ENCODE measurements at places on chromosomes 1 and 21. TPM values are rescaled to one million over a fixed set of nuclear protein-coding genes. Genes with fewer than 3 reads are reported as not detected.
A peak's percentile ranks its signal among the peaks of the same experiment; 100 is the strongest.

DNA sequence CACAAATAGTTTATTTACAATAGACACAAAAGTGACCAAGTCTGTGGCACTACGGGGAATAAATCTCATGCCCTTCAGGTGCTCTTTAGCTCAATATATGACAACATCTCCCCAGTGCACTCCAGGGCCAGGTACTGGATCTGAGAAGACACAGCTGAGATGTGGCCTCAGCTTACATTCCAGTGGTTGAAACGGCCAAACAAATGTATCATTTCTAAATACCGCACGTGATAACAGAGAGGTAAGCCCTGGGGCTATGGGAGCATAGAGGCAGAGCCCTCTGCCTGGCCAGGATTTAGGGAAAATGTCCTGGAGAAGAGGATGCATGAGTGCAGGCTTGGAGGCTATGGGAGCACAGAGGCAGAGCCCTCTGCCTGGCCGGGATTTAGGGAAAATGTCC, 630.5 kb downstream of the SMYD3 start:
- no peak for DNase-seq

- DNase-seq = no peak
Measured at GRCh38 chr1:159307346-159308020, 5.3 kb downstream of the FCER1A start.

Gene CCDC185
- total RNA-seq = 0.35 TPM

DNA sequence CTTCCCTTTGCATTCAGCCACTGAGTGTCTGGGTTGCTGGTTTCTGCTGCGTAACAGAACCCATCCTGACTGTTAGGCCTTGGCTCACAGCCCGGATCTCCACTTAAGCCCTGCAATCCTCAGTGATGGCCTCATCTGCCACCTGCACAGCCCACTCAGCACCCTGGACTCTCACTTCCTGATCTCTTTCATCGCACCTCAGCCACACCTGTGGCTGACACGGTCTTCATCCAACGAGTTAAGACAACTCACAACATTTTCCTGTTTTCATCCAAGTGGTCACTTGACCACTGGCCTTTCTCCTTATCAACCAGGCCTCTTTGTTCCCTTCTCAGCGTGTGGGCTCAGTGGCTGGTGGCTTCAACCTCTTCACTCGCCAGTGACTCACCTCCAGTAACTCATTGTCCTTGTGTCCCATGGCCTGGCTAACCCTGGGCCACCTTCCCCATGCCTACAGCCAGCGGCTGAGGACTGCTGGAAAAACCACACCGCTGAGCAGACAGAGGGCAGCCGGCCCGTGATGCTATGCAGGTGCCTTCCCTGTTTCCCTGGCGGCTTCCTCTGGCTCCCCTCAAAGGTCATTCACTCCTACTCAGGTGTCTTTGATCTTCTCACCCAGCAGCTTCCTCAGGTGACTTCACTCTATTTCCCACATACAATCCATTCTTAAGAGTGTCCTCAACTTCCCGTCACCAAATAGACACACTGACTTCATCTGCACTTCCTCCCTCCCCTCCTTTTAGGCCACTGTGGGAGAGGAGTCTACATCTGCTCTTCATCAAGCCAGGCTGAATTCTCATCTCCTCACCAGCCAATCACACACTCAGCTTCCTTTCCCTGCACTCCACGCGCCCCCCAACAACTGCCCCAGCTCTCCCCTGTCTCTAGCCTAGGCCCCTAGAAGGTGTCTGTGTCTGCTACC, 19.9 kb upstream of the EDN2 start:
- DNase-seq = peak; percentile 50

GRCh38 chr1:234330843-234331215, 42.4 kb upstream of the COA6 start:
- no peak for DNase-seq

GRCh38 chr1:237890416-237890815, 306 bp downstream of the ZP4 start:
- DNase-seq = no peak

DNA sequence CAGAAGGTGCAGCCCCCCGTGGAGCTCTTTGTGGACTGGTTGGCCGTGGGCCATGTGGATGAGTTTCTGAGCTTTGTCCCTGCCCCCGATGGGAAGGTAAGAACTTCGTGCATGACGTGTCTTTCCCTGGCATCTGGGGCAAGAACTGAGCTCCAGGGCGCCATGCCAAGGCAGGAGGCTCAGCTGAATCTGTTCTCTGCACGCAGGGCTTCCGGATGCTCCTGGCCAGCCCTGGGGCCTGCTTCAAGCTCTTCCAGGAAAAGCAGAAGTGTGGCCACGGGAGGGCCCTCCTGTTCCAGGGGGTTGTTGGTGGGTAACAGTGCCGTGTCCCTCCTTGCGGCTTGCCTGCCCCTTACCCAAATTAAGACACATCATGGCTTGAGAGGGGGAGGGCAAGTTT, 27.7 kb downstream of the PADI3 start:
- peak; percentile 65 for DNase-seq

Gene ZNF593OS
- total RNA-seq = not detected

DNA sequence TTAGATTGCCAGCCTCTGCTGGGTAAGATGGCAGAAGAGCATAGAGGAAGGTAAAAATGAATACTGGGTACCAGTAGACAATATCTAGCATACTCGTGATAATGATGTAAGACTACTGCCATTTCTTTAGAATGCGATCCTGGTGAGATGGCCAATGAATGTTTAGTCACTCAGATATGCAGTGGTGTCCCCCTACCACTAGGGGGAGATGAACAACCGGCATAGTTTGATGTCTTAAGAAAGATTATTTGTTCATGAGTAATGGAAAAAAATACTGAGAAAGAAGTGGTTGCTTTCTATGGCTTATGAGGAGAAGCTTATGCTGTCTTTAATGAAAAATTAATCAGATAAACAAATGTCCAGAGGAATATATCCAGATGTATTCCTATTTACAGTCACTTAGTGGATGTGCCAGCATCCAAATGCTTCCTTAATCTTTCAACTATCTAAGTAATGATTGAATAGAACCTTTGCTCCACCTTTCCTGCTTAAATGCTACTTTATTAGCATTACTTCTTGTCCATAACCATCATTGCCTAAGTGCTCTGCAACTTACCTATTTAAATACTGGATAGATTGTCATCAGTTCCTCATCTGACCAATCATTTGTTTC, 256.6 kb downstream of the ST6GALNAC3 start:
- peak; percentile 14 for DNase-seq

Gene SLC37A1
- 2.7 TPM for total RNA-seq

DNA sequence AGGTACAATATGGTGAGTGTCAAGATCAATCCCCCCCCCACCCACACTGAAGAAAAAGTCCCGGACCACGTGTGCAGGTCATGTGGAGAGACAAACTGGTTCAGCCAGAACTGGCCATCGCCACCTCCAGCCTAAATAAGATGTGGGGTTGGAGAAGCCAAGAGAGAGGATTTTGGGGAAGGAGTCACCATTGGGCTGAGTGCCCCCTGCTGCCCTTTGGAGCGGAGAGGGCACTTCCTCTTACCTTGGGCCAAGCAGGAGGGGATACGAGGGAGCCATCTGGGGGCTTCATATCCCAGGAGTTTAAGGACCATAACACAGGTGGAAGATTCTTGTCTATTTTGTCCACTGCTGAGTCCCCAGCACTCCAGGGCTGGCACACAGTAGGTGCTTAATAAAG, 2.6 kb upstream of the TNFRSF1B start:
- DNase-seq = peak; percentile 39

- no peak for DNase-seq
Measured at GRCh38 chr1:26281091-26281958, 1.4 kb downstream of the SH3BGRL3 start.

GRCh38 chr1:95049935-95050334, 22.8 kb downstream of the ALG14 start:
- no peak for DNase-seq

DNA sequence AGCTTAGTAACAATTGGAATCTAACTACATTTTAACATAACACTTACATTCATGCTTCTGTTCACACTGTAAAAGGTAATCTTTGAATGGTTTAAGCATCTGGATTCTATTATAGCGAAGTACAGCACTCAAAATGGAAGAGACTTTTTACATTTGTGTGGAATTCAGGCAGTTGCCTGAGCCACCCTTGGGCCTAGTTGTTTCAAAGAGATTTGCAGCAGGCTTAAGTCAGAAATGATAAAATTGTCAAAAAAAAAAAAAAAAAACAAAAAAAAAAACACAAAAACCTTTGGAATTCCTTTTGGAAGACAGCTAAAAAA, 199.9 kb downstream of the LYPLAL1 start:
- DNase-seq = no peak

DNA sequence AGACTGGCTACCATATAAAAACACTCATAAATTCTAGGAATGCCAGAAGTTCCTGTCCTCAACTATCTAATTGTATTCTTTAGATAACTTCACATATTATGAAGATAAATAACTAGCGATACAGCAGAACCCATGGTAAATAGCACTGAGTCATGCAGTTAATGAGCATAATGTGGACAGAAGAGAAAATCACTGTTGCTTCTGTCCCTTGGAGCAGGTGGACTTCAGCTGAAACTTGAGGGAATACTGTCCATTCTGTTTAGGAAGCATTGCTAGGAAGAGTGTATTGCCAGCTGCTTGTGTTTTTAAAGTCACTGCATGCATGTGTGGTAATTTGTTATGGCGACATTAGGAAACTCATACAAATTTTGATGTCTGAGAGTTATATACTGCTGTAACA, 854.4 kb downstream of the LTN1 start:
- no peak for DNase-seq

GRCh38 chr1:247241691-247242090, 14.2 kb upstream of the VN1R5 start:
- DNase-seq = no peak

- no peak for DNase-seq
Measured at GRCh38 chr1:69673321-69673720, 105.6 kb downstream of the LRRC7 start.

GRCh38 chr1:154219541-154219940, 1.2 kb upstream of the UBAP2L start:
- DNase-seq = no peak

Gene HHIPL2
- total RNA-seq = not detected

DNA sequence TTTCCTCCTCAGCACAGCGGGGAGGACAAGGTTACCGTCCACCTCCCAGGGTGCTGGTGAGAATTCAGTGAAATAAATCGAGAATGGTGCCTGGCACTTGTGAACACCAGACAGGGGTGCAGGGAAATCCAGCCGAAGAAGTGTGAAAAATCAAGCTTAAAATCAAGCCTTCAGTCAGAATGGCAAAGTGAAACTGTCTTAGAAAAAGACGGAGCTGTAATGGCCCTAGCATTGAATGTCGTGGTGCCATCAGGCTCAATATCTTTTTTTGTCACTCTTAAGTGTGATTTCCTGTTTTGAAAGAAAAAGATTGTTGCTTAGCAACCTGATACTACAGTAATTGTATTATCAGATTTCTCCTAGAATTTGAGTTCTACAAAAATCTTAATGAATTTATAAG, 22.1 kb downstream of the EDARADD start:
- DNase-seq = no peak

DNA sequence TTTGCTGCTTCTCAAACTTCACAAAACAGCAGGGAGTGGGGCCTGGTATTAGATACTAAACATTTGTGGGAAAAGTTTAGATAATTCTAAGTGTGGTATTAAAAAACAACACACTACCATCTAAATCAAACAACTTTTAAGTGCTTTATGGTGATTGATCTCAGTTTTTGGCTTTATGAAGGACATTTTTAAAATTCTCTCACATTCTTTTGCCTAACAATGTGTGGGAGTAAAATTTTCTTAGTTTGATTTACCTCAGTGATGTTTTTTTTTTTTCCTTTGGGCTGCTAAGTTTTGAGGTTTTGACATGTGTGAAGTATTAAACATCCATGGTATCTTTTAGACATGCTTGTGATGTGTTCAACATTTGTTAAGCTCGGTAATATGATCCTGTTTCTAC, 116.2 kb downstream of the DISP1 start:
- DNase-seq = no peak

DNA sequence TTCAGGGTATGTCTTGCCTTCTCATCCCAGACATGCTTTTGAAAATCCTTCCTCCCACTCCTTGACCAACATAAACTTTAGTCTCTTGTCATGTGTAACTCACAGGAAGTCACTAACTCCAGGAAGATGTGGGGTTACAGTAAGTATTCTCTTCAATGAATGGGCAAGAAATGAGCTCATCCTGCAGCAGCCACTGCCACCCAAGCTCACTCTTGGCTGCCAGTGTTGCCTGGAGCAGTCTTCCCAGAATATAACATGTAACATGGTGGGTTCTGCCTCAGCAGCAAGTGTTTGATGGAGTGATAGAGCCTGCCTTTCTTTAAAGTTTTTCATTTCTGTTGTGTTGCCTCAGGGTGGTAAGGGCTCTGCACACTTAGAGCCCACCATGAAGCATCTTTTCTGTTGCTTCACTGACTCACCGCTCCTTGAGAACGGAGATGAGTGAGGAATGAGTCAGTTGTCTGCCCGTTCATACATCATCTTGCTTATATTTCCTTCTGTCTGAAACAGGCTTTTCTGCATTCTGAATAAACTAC, 187.0 kb downstream of the TPR start:
- DNase-seq = no peak

DNA sequence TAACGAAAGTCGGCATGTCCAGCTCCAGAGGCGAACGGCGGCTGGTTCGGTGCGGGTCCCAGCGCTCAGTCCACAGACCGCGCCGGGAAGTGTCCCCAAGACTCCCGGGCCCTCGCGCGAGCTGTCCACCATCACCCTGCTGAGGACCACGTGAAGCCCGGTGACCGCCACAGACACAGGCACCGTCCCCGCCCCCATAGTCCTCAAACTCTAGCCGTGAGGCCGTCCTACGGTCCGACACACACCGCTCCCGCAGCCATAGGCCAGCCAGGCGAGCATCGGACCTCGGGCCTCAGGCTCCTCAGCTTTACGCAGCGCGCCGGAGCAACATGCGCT, 535 bp downstream of the SETD4 start:
- DNase-seq = peak; percentile 46

DNA sequence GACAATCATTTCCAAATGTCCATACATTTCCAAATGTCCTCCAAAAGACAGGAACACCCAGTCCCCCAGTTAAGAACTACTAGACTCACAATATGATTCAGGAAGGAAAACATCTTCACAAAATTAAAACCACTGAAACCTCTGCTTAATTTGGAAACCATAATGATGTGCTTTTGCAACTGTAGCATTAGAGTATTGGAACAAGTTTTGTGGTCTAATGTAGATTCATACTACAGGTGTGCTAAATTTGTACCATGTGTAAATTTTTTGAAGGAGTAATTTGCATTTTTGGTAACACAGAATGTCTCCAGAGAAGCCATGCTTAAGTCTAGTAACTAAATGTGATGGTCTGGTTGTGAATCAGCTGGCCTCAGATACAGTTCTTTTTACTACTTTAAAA, 129.6 kb downstream of the DPYD start:
- no peak for DNase-seq

Data from right cardiac atrium (tissue), 5 donors.